ENCODE measurements at places on chromosomes 5 and 9. TPM values are rescaled to one million over a fixed set of nuclear protein-coding genes. Genes with fewer than 3 reads are reported as not detected.

DNA sequence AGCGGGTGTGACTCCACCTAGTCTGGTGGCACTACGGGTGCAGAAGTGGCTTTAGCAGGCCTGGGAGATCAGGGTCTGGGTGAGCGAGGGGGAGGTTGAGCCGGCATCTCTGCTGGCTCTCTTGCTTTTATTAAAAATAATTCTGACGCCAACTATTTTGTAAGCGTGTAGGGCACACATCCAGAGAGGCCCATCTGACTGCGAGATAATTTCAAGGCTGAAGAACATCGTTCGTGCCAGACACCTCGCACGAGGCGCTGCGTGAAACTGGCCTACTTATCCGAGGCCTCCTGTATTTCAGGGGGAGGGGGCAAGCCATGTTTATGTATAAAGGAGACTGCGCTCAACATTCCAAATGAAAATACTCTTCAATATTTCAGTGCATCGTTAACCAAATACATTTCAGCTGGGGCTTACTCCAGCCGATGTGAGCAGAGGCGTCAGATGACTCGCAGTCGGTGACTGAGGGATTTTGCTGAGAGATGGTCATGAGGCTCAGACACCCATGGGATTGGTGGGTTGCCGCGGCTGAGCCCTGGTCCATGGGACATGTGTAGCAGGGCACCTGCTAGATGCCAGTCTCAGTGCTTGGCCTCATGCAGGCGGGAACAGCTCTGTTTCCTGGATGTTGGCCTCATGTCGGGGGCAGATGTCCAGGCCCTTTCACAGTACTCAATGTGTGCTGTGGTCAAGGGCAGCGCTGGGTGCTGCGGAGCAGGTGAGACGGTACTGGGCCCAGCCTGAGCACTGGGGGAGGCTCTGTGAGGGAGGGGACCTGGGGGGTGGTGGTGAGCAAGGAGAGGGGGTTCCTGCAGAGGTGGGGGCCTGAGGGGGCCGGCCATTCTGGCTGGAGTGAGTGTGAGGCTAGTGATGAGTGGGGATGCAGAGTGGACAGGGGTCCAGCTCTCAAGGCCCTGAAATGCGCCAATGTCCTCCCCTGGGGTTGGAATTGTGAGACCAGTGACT lies 201.5 kb downstream of the DAB2IP start:
- H3K27me3 ChIP-seq = no peaks in the 10 kb centered on the region
- H3K4me3 ChIP-seq = no peak overlapping the region
- no peak overlapping the region for H3K27ac ChIP-seq
- no peaks in the 10 kb centered on the region for H3K4me1 ChIP-seq

GRCh38 chr9:113535756-113536155 lies 72.2 kb downstream of the RGS3 start:
- no peaks in the 10 kb centered on the region for H3K4me1 ChIP-seq
- peaks cover 9% of the 10 kb centered on the region for H3K36me3 ChIP-seq
- no peak overlapping the region for H3K4me3 ChIP-seq
- no peak for DNase-seq
- H3K27ac ChIP-seq = no peak overlapping the region

- no peak overlapping the region for H3K4me3 ChIP-seq
- no peak overlapping the region for H3K27ac ChIP-seq
- H3K4me1 ChIP-seq = no peaks in the 10 kb centered on the region
- H3K36me3 ChIP-seq = no peaks in the 10 kb centered on the region
- H3K27me3 ChIP-seq = no peaks in the 10 kb centered on the region
These were observed 797.3 kb downstream of the MAT2B start for GRCh38 chr5:164302533-164303235.

GRCh38 chr5:171725205-171725601 lies 60.4 kb upstream of the SMIM23 start:
- H3K36me3 ChIP-seq = no peaks in the 10 kb centered on the region
- H3K4me3 ChIP-seq = no peak overlapping the region
- peaks cover 24% of the 10 kb centered on the region for H3K27me3 ChIP-seq

The NMUR2 gene
- total RNA-seq = not detected

- no peak overlapping the region for H3K4me3 ChIP-seq
- no peaks in the 10 kb centered on the region for H3K4me1 ChIP-seq
- H3K27me3 ChIP-seq = peaks cover 2% of the 10 kb centered on the region
These were observed 337.7 kb downstream of the PLK2 start for GRCh38 chr5:58122157-58122556.

The BHMT gene
- total RNA-seq = not detected
